ENCODE measurements at places on chromosomes 2 and 18. TPM values are rescaled to one million over a fixed set of nuclear protein-coding genes. Genes with fewer than 3 reads are reported as not detected.
A peak's percentile ranks its signal among the peaks of the same experiment; 100 is the strongest.

DNA sequence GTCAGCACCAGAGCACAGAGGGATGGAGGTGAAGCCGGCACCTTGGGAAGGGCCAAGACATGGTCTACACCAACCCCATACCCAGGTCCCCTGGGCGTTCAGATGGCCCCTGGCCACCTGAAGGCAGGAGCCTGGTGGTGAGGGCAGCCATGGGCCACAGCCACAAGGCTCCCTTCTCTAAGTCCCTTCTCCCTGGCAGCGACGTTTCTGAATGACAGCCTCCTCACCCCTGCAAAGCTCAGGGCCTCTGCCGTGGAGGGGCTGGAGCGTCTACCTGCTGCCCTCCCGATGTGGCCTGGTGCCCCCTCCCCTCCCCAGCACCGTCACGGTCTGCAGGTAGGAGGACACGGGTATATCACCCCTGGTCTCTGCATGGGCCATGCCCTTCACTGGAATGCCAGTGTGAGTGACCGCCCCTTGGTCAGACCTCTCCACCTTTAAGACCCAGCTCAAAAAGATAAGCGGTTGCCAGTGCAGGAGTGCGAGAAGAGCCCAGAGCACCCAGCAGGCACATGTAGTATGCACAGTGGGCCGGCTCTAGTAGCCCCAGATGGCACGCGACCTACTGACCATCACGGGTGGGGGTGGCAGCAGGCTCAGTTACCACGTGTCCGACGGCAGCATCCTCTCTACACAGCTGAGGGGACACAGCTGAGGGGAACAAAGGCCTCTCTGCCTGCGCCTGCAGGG is 46.6 kb downstream of the HS6ST1 start:
- DNase-seq, result no peak
- H3K4me1 ChIP-seq, result peaks cover 31% of the 10 kb centered on the region
- H3K36me3 ChIP-seq, result no peaks in the 10 kb centered on the region
- no peak overlapping the region for H3K27ac ChIP-seq
- H3K4me3 ChIP-seq, result no peak overlapping the region
- no peaks in the 10 kb centered on the region for H3K27me3 ChIP-seq

Gene TMEM37
- total RNA-seq, result 14.2 TPM

DNA sequence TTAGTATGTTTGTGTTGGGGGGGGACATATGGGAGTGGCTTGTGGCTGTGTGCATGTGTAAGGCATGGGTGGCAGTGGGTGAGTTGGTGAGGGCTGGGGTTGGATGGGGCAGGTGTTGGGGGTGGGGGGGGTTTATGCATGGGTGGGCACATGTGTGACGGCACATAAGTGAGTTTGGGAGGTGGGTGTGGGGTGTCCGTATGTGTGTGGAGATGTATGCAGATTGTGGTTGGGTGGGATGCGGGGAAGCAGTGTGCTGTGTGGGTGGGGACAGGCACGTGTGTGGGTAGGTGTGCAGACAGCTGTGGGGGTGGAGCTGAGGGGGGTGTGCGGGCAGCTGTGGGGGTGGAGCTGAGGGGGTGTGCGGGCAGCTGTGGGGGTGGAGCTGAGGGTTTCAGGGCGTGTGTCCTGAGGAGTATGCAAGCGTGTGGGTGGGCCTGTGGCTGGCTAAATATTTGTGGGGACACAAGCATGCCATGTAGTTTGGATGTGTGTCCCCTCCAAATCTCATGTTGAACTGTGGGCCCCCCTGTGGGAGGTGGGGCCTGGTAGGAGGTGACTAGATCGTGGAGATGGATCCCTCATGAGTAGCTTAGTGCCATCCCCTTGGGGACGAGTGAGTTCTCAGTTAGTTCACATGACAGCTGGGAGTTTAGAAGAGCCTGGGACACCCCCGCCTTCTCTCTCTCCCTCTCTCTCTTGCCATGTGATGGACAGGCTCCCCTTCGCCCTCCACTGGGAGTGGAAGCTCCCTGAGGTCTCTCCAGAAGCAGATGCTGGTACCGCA is 59.4 kb downstream of the ANKMY1 start:
- no peak for DNase-seq
- H3K4me1 ChIP-seq, result no peaks in the 10 kb centered on the region
- no peak overlapping the region for H3K4me3 ChIP-seq
- no peak overlapping the region for H3K27ac ChIP-seq
- H3K36me3 ChIP-seq, result no peaks in the 10 kb centered on the region

DNA sequence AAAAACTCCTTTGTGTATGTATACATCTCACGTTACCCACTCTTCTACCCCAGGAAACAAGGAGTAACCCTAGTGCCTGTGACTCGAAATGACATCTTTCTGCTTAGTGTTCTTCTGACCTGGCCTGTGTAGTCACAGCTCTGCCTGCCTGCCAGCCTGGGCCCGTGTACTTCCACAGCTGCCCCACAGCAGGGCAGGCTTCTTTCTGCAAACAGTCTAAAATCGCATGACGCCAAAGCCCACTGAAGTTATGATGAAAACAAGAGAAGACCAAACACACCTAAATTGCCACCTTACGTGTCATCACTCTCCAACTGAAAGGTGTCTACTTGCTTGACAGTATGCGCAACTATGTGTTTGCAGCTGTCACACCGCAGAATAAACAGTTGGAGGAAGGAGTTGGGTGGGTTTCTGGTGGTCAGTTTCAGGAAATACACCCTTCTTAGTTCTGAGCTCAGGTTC is 1.5 kb downstream of the GAREM1 start:
- no peak overlapping the region for H3K27ac ChIP-seq
- H3K4me3 ChIP-seq, result no peak overlapping the region
- no peaks in the 10 kb centered on the region for H3K27me3 ChIP-seq
- no peaks in the 10 kb centered on the region for H3K36me3 ChIP-seq
- DNase-seq, result peak; percentile 41

DNA sequence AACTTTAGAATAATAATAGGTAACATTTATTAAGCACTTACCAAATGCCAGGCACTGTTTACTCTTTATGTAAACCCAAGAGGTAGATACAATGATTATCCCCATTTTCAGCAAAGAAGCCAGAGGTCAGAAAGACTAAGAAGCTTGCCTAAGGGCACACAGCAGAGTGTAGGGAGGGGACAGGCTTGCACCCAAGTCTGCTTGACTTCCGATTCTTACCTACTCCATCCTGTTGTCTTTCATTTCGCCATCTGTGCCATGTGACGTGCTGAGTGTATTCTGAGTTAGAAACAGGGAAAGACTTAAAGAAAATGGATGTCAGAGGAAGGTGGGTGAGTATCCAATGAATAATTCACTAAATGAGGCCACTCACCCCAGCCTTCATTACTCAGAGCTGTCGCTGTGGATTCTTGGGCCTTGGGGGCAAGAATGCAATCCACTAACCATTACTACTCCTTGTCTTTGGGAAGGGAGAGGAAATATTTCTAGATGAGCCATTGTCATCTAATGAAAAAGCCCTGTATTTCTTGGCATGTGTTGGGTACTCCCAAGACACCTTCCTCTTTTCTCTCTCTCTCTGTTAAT is 76.4 kb upstream of the BCL11A start:
- H3K4me1 ChIP-seq, result no peaks in the 10 kb centered on the region
- H3K4me3 ChIP-seq, result no peak overlapping the region
- H3K36me3 ChIP-seq, result no peaks in the 10 kb centered on the region
- no peaks in the 10 kb centered on the region for H3K27me3 ChIP-seq
- no peak for DNase-seq

DNA sequence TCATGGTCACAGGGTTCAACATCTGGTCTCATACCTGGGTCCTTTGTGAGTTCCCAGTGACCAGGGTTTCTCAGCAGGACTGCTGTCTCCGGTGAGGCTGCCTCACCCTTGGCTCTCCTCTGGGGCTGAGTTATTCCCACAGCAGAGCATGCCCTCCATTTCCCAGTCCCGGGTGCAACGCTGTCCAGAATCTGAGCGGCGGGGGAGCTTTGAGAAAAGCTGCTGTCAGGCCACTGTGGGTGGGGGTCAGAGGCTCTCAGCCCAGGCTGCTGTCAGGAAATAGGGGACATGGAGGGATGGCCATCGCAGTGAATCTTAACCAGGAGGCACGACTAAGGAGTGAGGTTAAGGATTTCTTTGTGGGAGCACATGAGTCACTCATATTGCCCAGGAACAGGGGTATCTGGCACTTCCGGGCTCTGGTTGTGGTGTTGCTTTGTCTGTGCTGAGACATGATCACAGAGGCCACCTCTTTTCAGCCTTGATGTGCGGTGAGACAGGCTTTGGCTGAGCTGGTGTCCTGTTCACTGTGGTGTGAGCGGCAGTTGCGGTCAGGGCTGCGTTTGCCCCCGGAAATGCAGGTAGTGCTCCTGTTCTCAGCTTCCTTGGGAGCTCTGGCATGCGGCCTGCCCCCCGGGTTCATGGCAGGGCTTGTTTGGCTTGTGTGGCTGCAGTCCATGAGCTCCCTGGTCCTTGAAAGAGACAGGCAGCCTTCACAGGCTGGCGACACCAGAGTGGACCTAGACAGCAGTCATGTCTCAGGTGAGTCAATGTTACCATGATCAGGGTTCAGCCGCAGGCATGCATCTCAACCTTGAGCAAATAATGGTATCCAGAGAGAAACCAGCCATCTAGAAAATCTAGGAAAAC is 310.7 kb upstream of the MYT1L start:
- no peak for DNase-seq
- H3K36me3 ChIP-seq, result no peaks in the 10 kb centered on the region
- H3K27ac ChIP-seq, result no peak overlapping the region
- H3K4me3 ChIP-seq, result no peak overlapping the region

- no peaks in the 10 kb centered on the region for H3K27me3 ChIP-seq
- DNase-seq, result no peak
- no peak overlapping the region for H3K27ac ChIP-seq
- no peaks in the 10 kb centered on the region for H3K4me1 ChIP-seq
Observed at GRCh38 chr2:341912-342311, 54.0 kb upstream of the ALKAL2 start.

DNA sequence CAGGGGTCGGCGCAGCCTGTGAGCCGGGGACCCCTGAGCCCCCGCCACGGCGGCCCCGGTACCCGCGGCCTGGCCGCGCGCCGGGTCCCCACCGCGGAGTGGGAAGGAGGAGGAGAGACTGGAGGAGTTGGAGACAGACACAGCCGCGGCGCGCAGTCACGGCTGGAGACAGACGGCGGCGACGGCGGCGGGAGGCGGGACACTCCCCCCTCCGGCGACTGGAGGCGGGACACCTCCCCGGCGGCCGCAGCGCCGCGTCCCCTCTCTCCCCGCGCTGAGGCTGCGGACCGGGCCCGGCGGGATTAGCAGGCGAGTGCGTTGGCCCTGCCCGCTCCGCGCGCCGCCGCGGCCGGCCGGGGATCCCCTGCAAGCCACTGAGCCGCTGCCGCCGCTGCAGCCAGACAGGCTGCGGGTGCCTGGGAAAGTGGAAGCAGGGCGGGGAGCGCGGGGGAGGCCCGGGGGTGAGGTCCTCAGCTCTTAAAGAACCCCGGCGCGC is 1.0 kb upstream of the LDLRAD4 start:
- DNase-seq, result peak; percentile 59
- peaks cover 24% of the 10 kb centered on the region for H3K4me1 ChIP-seq
- H3K36me3 ChIP-seq, result no peaks in the 10 kb centered on the region

GRCh38 chr2:241734467-241735208 is at the start of gene D2HGDH:
TSS of gene D2HGDH (plus strand) at chr2:241734630. CDS start at chr2:241735225, 595 bp downstream.
- H3K27me3 ChIP-seq, result no peaks in the 10 kb centered on the region
- DNase-seq, result peak; percentile 96
- no peaks in the 10 kb centered on the region for H3K36me3 ChIP-seq

- H3K4me3 ChIP-seq, result no peak overlapping the region
- H3K4me1 ChIP-seq, result no peaks in the 10 kb centered on the region
- H3K27ac ChIP-seq, result no peak overlapping the region
- no peak for DNase-seq
- no peaks in the 10 kb centered on the region for H3K27me3 ChIP-seq
Observed at GRCh38 chr2:172640389-172640788, 84.5 kb downstream of the PDK1 start.

Gene RTP5
- total RNA-seq, result 0.47 TPM

Gene CRYBA2
- 0.56 TPM for total RNA-seq

Gene POLE4
- 28.0 TPM for total RNA-seq

Gene LRP2
- total RNA-seq, result 9.3 TPM

GRCh38 chr18:25446972-25447371 is 95.0 kb upstream of the ZNF521 start:
- H3K27me3 ChIP-seq, result no peaks in the 10 kb centered on the region
- no peak overlapping the region for H3K27ac ChIP-seq
- no peaks in the 10 kb centered on the region for H3K36me3 ChIP-seq
- no peaks in the 10 kb centered on the region for H3K4me1 ChIP-seq
- H3K4me3 ChIP-seq, result no peak overlapping the region

DNA sequence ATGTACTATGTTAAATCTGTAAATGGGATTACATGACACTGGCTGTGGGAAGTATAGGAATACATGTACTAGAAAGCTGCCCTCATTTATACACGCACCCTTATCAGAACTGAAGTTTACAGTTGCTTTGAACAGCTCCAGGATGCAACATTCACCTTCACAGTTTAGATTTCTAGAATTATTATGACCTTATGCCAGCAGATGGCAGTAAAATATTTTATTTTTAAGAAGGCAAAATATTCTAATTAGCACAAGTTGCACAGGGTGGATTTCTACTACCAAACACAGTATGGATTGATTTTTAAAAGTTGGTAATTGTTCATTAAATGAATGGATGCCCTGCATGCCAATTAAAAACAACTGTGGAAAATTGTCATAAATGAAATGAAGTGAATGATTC is 670.4 kb downstream of the KCNJ3 start:
- H3K4me3 ChIP-seq, result no peak overlapping the region
- H3K4me1 ChIP-seq, result no peaks in the 10 kb centered on the region
- no peaks in the 10 kb centered on the region for H3K36me3 ChIP-seq

DNA sequence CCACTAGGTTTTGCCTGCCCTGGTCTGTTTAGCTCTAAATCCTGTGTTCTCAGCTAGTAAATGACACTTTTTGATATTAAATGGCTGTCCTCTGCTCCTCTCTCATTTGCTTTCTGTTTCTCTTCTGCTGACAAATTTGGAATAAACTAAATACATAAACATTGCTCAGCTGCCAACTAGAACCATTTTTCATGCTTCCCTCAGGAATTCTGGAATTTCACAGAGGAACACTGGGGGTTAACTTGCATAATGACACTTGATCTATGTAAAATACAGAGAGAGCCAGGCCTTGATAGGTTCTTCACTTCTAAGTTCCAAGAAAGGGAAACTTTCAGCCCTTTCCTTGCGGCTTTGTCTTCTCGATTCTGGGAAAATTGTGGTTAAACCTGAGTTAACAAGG is 450.6 kb upstream of the ST6GAL2 start:
- no peak for DNase-seq
- peak overlapping the region; percentile 52 for H3K27ac ChIP-seq
- H3K36me3 ChIP-seq, result no peaks in the 10 kb centered on the region
- no peak overlapping the region for H3K4me3 ChIP-seq
- H3K4me1 ChIP-seq, result peaks cover 8% of the 10 kb centered on the region
- H3K27me3 ChIP-seq, result no peaks in the 10 kb centered on the region

- H3K27me3 ChIP-seq, result no peaks in the 10 kb centered on the region
- no peaks in the 10 kb centered on the region for H3K36me3 ChIP-seq
- no peak for DNase-seq
- no peaks in the 10 kb centered on the region for H3K4me1 ChIP-seq
- H3K27ac ChIP-seq, result no peak overlapping the region
Observed at GRCh38 chr2:65549257-65549627, 116.8 kb upstream of the SPRED2 start.

DNA sequence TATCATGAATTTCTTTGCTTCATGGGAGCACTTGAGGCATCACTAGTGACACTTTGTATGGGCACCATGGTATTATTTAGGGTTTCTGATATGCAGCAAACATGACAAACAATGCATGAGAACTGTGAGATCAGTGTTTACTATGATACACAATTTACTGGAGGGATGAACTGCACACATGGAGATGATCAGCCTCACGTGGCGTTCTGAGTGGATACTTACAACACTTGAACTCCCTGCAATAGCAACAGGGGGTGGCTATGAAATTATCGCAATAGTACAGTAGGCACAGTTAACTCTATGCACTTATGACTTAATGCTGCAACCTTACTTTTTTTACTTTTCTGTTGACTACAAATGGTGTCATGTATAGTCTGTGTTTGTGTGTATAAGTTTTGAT is 18.5 kb upstream of the UGT1A8 start:
- DNase-seq, result no peak
- no peak overlapping the region for H3K4me3 ChIP-seq
- H3K36me3 ChIP-seq, result no peaks in the 10 kb centered on the region
- H3K4me1 ChIP-seq, result no peaks in the 10 kb centered on the region
- no peaks in the 10 kb centered on the region for H3K27me3 ChIP-seq

Measured in testis (tissue), 5 donors.